Activated T-helper 2 cell treated with anti-CD3 and anti-CD28 coated beads, Interferon-gamma antibody, Interleukin-2, Interleukin-4, amounts not matched to agents 10 μg/mL and 5 μg/mL and 100 μg/mL, durations not matched to agents 14 hours and 24 hours and 36 hours (primary cell): ENCODE measurements at places on chromosomes 6 and 20. TPM values are rescaled to one million over a fixed set of nuclear protein-coding genes. Genes with fewer than 3 reads are reported as not detected.

GRCh38 chr20:37333848-37334318 lies 12.1 kb upstream of the SRC start:
- no peak overlapping the region for H3K4me3 ChIP-seq
- no peaks in the 10 kb centered on the region for H3K36me3 ChIP-seq
- no peak for DNase-seq
- peaks cover 17% of the 10 kb centered on the region for H3K4me1 ChIP-seq

GRCh38 chr6:147881432-147881831 lies 372.9 kb downstream of the SAMD5 start:
- DNase-seq, result no peak
- no peak overlapping the region for H3K4me3 ChIP-seq
- H3K4me1 ChIP-seq, result no peaks in the 10 kb centered on the region
- no peaks in the 10 kb centered on the region for H3K36me3 ChIP-seq

DNA sequence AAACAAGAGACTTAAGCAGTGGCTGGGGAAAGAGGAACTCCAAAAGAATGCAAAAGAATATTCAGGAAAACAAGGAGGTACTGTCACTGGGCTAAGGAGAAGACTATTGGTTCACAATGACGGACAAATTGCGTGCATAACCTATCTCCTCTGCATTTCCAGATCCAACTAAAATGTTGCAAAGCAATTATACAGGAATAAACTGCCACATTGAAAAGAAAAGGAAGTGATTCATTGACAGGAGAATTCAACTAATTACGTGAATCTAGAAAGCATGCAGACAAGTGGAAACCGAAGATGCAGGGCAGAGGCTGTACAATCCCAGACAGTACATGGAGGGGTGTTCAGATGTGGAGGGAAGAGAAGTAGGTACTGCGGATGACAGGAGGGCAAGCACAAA lies 152.8 kb upstream of the RIPOR2 start:
- H3K4me1 ChIP-seq, result peaks cover 21% of the 10 kb centered on the region
- H3K4me3 ChIP-seq, result no peak overlapping the region
- no peak for DNase-seq
- no peak overlapping the region for H3K27ac ChIP-seq

DNA sequence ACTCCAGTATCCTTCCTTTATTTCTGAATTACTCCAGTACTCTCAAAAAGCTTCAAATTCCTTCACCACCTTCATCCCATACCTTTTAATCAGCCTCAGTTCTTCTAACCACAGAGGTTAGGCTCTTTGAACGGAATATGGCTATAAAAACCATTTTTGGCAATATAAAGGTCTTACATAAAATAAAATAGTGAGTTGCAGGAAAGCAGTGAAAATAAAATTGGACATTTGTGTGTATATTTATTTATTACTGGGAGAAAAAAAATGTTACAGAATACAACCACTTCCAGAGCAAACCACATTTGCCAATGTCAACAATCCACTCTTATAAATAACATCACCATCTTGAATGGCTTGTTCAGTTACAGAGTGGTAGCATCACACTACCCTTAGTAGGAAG lies 7.7 kb downstream of the HDDC2 start:
- no peaks in the 10 kb centered on the region for H3K27me3 ChIP-seq
- H3K4me1 ChIP-seq, result peaks cover 6% of the 10 kb centered on the region
- H3K27ac ChIP-seq, result no peak overlapping the region
- H3K4me3 ChIP-seq, result no peak overlapping the region
- H3K36me3 ChIP-seq, result peaks cover 79% of the 10 kb centered on the region

DNA sequence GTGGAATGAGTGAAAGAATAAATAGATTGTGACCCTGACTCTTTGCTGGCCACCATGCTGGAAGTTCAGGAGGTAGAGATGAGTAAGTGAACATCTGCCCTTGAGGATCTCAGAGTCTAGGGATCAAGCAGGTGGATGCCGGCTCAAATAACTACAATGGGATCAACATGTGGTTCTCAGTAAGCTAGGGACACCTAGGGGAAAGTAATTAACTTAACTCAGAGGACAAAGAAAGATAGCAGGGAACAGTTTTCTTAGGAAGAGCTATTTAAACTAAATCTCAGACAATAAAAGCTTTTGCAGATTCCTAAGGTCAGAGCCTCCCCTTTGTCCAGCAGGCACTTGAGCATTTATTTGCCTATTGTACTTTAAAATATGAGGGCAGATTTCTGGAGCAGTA lies 29.1 kb downstream of the SLC13A3 start:
- H3K27me3 ChIP-seq, result peaks cover 54% of the 10 kb centered on the region
- H3K4me1 ChIP-seq, result no peaks in the 10 kb centered on the region
- H3K4me3 ChIP-seq, result no peak overlapping the region
- peaks cover 5% of the 10 kb centered on the region for H3K36me3 ChIP-seq
- no peak for DNase-seq

The PROKR2 gene
- not detected in 2 replicates for total RNA-seq

DNA sequence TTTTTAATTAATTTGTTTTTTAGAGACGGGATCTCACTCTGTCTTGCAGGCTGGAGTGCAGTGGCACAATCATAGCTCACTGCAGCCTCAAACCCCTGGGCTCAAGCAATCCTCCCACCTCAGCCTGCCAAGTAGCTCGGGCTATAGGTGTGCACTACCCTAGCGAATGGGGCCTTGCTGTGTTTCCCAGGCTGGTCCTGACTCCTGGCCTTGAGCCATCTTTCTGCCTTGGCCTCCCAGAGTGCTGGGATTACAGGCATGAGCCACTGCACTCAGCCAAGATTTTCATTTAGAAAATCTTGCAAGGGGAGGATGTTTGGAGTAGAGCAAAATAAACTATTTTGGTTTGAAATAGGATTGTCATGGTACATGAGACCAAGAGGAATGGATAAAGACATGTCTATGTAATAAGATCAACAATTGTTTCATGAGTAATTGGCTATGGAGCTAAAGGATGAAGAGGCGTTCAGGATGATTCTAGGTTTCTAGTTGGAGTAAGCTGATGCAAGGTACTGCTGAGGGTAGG lies 237.8 kb downstream of the UST start:
- peaks cover 1% of the 10 kb centered on the region for H3K4me1 ChIP-seq
- H3K4me3 ChIP-seq, result no peak overlapping the region
- no peak for DNase-seq
- no peaks in the 10 kb centered on the region for H3K36me3 ChIP-seq
- peaks cover 33% of the 10 kb centered on the region for H3K27me3 ChIP-seq

GRCh38 chr6:137414599-137414998 lies 79.6 kb downstream of the OLIG3 start:
- H3K27me3 ChIP-seq, result peaks cover 34% of the 10 kb centered on the region
- H3K36me3 ChIP-seq, result no peaks in the 10 kb centered on the region
- peaks cover 10% of the 10 kb centered on the region for H3K4me1 ChIP-seq
- DNase-seq, result no peak
- peak overlapping the region; percentile 76 for H3K4me3 ChIP-seq

The MTFR2 gene
- 18.4 and 20.8 TPM in 2 replicates for total RNA-seq

The SPAG4 gene
- total RNA-seq, result 6.9 and 11.8 TPM in 2 replicates

DNA sequence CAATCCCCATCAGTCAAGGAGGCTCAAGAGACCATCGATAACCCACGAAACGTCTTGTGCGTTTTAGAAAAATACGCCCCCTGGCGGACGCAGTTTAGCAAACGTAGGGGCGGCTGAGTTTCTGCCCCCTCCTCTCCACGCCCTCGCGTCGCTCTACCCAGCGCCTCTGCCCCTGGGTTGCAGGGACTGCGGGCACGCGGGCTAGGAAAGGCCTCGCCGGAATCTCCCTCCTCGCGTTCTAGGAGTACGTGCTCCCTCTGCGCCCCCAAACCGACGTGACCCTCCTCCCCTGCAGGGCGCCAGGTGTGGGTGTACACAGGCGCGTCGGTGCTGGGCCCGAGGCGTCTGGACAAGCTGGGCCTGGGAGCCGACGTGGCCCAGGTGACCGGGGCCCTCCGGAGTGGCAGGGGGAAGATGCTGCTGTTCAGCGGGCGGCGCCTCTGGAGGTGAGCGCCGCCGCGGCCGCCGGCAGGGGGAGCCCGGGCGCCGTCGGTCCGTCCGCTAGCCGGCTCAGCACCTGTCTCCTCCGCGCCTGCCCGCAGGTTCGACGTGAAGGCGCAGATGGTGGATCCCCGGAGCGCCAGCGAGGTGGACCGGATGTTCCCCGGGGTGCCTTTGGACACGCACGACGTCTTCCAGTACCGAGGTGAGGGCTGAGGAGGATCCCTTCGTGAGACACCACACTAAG lies 5.3 kb downstream of the MMP9 start:
- H3K36me3 ChIP-seq, result peaks cover 5% of the 10 kb centered on the region
- H3K27ac ChIP-seq, result no peak overlapping the region
- peak; percentile 49 for DNase-seq
- H3K27me3 ChIP-seq, result peaks cover 60% of the 10 kb centered on the region

The BEND6 gene
- not detected in 2 replicates for total RNA-seq

The FGD2 gene
- total RNA-seq, result 0.64 and 0.87 TPM in 2 replicates

DNA sequence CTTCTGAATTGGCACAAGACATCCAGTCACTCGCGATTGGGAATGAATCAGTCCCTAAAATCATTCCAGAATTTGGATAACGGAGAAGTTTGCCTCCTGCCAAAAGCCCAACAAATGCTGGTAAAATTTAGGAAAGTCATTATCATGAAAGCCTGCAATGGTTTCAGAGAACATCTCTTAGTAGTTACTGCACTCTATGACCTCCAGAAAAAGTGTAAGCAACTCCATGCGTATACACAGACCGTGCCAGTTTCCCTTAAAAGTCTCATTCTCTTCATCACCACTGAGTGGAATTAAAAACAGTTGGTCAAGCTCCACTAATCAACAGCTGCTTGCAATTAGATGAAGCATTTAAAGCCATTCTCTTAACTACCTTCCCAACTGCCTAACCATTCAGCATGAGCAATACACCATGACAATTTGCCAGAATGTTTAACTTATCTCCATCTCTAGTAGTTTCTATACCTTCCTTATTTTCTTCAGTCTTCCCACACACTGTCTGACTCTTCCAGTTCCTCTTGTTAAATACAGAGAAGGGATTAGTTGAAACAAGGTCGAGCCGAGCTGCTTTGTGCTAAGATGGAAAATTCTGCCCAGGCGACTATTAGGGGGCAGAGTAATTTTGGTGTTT lies 183.6 kb upstream of the PRDM1 start:
- peaks cover 3% of the 10 kb centered on the region for H3K36me3 ChIP-seq
- no peak overlapping the region for H3K27ac ChIP-seq
- DNase-seq, result no peak
- H3K4me3 ChIP-seq, result no peak overlapping the region
- peaks cover 25% of the 10 kb centered on the region for H3K4me1 ChIP-seq

The TMEM200A gene
- total RNA-seq, result 1.1 and 1.3 TPM in 2 replicates

The RSPO4 gene
- not detected in 2 replicates for total RNA-seq

The FHL5 gene
- total RNA-seq, result not detected in 2 replicates

DNA sequence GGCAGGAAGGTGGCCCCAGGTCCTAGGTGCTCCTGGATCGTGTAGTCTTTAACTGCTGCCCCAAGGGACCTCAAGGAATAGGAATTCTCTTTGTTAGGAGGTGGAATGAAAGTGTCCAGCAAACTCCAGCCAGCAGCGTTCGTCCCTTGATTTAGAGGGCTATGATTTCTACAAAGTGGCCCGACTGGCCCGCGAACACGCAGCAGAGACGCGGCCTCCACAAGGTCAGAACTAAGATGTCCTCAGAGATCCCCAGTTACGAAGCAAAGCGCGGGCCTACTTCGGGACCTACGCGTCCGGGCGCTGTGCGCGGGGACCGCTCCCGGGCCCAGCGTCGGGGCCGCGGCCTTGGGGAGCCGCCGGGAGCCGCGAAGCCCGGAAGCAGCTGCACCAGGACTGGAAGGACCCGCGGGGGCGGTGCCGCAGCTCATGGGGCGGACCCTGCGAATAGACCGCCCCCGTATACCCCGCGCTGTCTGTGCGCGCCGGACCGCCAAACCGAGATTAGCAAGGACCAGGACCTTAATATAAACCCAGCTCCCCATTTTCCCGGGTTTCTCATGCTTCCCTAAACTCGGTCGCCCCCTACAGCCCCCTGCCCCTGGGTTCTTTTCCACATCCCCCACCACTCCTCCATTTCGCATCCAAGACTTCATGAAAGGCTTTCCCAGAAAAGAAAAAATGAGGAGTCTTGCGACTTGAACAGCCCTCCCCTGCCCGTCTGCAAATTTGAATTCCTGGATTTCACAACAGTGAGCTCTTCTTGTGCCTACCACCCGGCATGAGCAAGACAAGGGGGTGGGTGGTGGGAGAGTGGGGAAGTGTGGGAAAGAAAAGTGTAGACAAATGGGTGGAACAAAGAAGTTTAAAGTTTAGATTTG lies at the start of gene C6orf47:
Gene C6orf47, minus strand, starts transcription at position 398 of the 881 bp plus-strand sequence. CDS start 831 bp downstream, outside the sequence.
- H3K4me1 ChIP-seq, result peaks cover 67% of the 10 kb centered on the region
- peak within 1 kb of the TSS; percentile 88 for H3K4me3 ChIP-seq
- H3K27ac ChIP-seq, result peak within 1 kb of the TSS; percentile 87
- peaks cover 80% of the 10 kb centered on the region for H3K36me3 ChIP-seq

The SLC35D3 gene
- total RNA-seq, result not detected in 2 replicates

DNA sequence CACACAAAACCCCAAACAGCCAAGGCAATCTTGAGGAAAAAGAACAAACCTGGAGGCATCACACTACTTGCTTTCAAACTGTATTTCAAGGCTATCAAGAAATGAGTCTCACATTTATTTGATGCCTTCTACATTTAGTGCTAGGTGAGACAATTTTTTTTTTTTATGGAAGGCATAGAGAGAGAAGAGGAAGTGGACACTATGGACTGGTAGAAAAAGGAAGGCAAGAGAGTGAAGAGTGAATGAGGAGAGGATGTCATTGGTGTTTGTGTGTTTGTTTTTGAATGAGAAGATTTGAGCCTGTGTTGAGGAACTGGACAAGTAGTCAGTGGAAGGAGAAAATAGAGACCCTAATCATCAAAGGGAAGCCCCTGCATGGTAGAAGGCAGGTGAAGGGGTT lies 182.0 kb upstream of the JAG1 start:
- no peak overlapping the region for H3K4me3 ChIP-seq
- H3K27ac ChIP-seq, result no peak overlapping the region
- DNase-seq, result no peak
- no peaks in the 10 kb centered on the region for H3K36me3 ChIP-seq

GRCh38 chr6:25010902-25011625 lies 75.3 kb upstream of the RIPOR2 start:
- H3K4me3 ChIP-seq, result no peak overlapping the region
- H3K36me3 ChIP-seq, result no peaks in the 10 kb centered on the region
- no peaks in the 10 kb centered on the region for H3K27me3 ChIP-seq
- DNase-seq, result no peak

GRCh38 chr20:59579404-59580145 lies 24.8 kb upstream of the PHACTR3 start:
- no peak overlapping the region for H3K4me3 ChIP-seq
- H3K36me3 ChIP-seq, result no peaks in the 10 kb centered on the region
- no peak for DNase-seq
